Mesothelial cell of epicardium (in vitro differentiated cells): ENCODE measurements at places on chromosomes 16 and 17. TPM values are rescaled to one million over a fixed set of nuclear protein-coding genes. Genes with fewer than 3 reads are reported as not detected.

GRCh38 chr16:89764711-89765201, 43.4 kb downstream of the ZNF276 start:
- H3K27me3 ChIP-seq: no peaks in the 10 kb centered on the region
- DNase-seq: no peak
- peaks cover 16% of the 10 kb centered on the region for H3K36me3 ChIP-seq
- no peak overlapping the region for H3K27ac ChIP-seq
- no peak overlapping the region for H3K4me3 ChIP-seq

CFAP52 gene
- not detected in 3 replicates for total RNA-seq

TBC1D3K gene
- total RNA-seq: not detected in 3 replicates

- H3K36me3 ChIP-seq: no peaks in the 10 kb centered on the region
- H3K4me1 ChIP-seq: peaks cover 19% of the 10 kb centered on the region
- peak overlapping the region; percentile 79 for H3K4me3 ChIP-seq
- DNase-seq: peak; percentile 52
- peak overlapping the region; percentile 91 for H3K27ac ChIP-seq
Measured at GRCh38 chr16:57091200-57091974, 996 bp upstream of the CPNE2 start.

DNA sequence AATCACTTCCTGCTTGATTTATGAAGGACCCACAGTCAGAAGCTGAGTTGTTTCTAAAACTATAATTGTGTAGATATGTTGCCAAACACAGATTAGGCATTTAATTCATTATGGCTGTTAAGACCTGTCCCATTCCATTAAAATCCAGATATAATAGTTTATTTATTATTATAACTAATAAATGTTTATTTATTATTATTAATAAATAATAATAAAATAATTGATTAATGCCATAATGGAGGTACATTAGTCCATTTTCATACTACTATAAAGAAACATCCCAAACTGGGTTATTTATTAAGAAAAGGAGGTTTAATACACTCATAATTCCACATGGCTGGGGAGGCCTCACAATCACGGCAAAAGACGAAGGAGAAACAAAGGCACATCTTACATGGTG, 1240.9 kb downstream of the CDH11 start:
- DNase-seq: no peak
- no peak overlapping the region for H3K27ac ChIP-seq
- H3K4me3 ChIP-seq: no peak overlapping the region
- H3K36me3 ChIP-seq: no peaks in the 10 kb centered on the region
- H3K27me3 ChIP-seq: no peaks in the 10 kb centered on the region
- H3K4me1 ChIP-seq: no peaks in the 10 kb centered on the region

GRCh38 chr17:10051112-10051511, 146.0 kb upstream of the RCVRN start:
- peaks cover 5% of the 10 kb centered on the region for H3K4me1 ChIP-seq
- no peaks in the 10 kb centered on the region for H3K27me3 ChIP-seq
- H3K27ac ChIP-seq: no peak overlapping the region
- H3K36me3 ChIP-seq: no peaks in the 10 kb centered on the region
- DNase-seq: no peak
- no peak overlapping the region for H3K4me3 ChIP-seq

GRCh38 chr17:10984220-10984619, 146.3 kb upstream of the PIRT start:
- H3K27me3 ChIP-seq: peaks cover 7% of the 10 kb centered on the region
- no peak overlapping the region for H3K4me3 ChIP-seq
- DNase-seq: no peak
- no peak overlapping the region for H3K27ac ChIP-seq
- no peaks in the 10 kb centered on the region for H3K36me3 ChIP-seq
- H3K4me1 ChIP-seq: no peaks in the 10 kb centered on the region

EVI2B gene
- total RNA-seq: not detected in 3 replicates

- no peaks in the 10 kb centered on the region for H3K27me3 ChIP-seq
- H3K4me1 ChIP-seq: no peaks in the 10 kb centered on the region
Measured at GRCh38 chr16:87330646-87331045, 13.5 kb upstream of the C16orf95 start.

CNGB1 gene
- total RNA-seq: 0.07 to 0.27 TPM (median 0.14 TPM) in 3 replicates

- peaks cover 19% of the 10 kb centered on the region for H3K4me1 ChIP-seq
- peaks cover 51% of the 10 kb centered on the region for H3K27me3 ChIP-seq
- H3K27ac ChIP-seq: no peak overlapping the region
- no peaks in the 10 kb centered on the region for H3K36me3 ChIP-seq
Measured at GRCh38 chr17:12664894-12665262, 812 bp upstream of the MYOCD start.

DNA sequence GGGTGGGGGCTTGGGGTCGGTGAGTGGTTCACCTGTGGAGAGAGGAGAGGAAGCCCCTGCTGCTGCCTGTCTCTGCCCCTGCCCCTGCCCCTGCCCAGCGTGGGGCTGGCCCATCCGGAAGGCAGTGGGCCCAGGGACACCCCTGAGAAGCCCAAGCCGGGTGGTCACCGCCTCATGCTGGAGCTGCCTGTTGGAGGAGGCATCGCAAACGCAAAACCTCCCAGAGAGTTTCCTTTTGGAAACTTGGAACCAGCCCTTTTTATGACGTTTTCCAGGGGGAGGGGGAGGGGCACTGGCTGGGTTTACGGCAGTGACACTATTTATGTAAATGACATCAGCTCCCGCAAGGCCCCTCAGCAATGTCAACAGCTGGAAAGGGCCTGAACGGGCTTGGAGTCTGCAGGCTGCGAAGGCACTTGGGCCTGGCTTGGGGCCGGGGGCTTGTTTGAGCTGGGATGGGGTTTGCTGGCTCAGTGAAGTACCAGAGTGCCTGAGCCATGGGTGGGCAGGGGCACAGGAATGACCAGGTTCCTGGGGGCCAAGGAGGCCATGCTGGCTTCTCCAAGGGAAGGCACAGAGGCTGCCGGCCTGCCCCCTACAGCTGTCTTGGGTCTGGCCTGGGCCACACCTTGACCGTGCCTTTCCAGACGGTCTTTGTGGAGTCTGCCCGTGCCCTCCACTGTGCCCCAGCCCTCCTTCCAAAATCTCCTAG, 219.5 kb downstream of the NTN1 start:
- peak overlapping the region; percentile 75 for H3K27ac ChIP-seq
- H3K27me3 ChIP-seq: peaks cover 10% of the 10 kb centered on the region
- H3K4me1 ChIP-seq: peaks cover 17% of the 10 kb centered on the region
- H3K4me3 ChIP-seq: peak overlapping the region; percentile 49
- DNase-seq: no peak

HOXB8 gene
- total RNA-seq: 75.7 to 82.4 TPM (median 78.8 TPM) in 3 replicates

CIBAR2 gene
- total RNA-seq: not detected in 3 replicates

- H3K4me3 ChIP-seq: no peak overlapping the region
- H3K4me1 ChIP-seq: no peaks in the 10 kb centered on the region
- peaks cover 24% of the 10 kb centered on the region for H3K36me3 ChIP-seq
Measured at GRCh38 chr17:37527249-37527851, 37.7 kb downstream of the DUSP14 start.

- peaks cover 1% of the 10 kb centered on the region for H3K36me3 ChIP-seq
- H3K4me1 ChIP-seq: peaks cover 33% of the 10 kb centered on the region
- H3K27ac ChIP-seq: peak overlapping the region; percentile 95
- H3K27me3 ChIP-seq: no peaks in the 10 kb centered on the region
- peak overlapping the region; percentile 93 for H3K4me3 ChIP-seq
Measured at GRCh38 chr17:81295676-81296381, 722 bp upstream of the SLC38A10 start.

GRCh38 chr16:83742124-83742899, 65.5 kb upstream of the HSBP1 start:
- no peaks in the 10 kb centered on the region for H3K4me1 ChIP-seq
- no peak for DNase-seq
- no peaks in the 10 kb centered on the region for H3K36me3 ChIP-seq
- peak overlapping the region; percentile 12 for H3K27ac ChIP-seq
- no peak overlapping the region for H3K4me3 ChIP-seq
- no peaks in the 10 kb centered on the region for H3K27me3 ChIP-seq

GRCh38 chr17:65677932-65678331, 116.5 kb upstream of the AXIN2 start:
- H3K36me3 ChIP-seq: peaks cover 2% of the 10 kb centered on the region
- no peaks in the 10 kb centered on the region for H3K27me3 ChIP-seq
- H3K27ac ChIP-seq: no peak overlapping the region

PRCD gene
- total RNA-seq: 8.7 to 9.9 TPM (median 9.9 TPM) in 3 replicates

DNA sequence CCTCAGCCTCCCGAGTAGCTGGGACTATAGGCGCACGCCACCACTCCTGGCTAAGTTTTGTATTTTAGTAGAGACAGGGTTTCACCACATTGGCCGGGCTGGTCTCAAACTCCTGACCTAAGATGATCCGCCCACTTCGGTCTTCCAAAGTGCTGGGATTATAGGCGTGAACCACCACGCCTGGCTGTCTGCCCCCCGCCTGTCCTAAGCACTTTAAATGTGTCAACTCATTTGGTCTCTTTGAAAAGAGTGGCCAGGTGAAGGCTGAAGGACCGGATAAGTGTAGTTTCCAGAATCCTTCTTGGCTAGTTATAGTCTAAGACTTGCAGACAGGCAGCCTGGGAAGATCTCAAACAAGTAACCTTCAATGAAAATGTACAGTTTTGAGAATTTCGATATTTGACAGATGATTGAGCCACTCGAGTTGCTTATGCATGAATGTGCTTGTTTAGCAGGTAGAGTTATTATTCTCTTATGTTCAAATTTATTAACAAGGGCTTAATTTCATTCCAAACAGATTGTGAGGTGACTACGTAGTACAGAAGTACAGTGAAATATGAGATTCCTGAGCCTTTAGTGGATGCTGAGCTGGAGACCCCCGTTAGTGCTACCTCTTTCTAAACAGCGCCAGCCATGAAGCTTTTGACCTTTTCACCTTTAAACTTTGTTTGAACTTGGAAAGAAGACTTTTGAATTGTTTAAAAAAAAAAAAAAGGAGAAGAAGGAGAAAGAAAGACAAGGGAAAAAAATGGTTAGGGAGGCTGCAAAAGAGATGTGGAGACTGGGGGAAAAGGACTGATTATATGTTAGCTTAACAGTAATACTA, 164.4 kb upstream of the TBX2 start:
- peak overlapping the region; percentile 95 for H3K27ac ChIP-seq
- no peak for DNase-seq
- peak overlapping the region; percentile 18 for H3K4me3 ChIP-seq
- no peaks in the 10 kb centered on the region for H3K27me3 ChIP-seq

DPEP1 gene
- 0.36 to 0.47 TPM (median 0.38 TPM) in 3 replicates for total RNA-seq

POLR3K gene
- total RNA-seq: 8.7 to 9.2 TPM (median 9.1 TPM) in 3 replicates

NAA38 gene
- 63.9 to 67.2 TPM (median 66.4 TPM) in 3 replicates for total RNA-seq

GRCh38 chr17:66684261-66684660, 150.7 kb upstream of the CACNG5 start:
- H3K36me3 ChIP-seq: peaks cover 6% of the 10 kb centered on the region
- DNase-seq: no peak
- H3K27ac ChIP-seq: no peak overlapping the region
- H3K27me3 ChIP-seq: peaks cover 3% of the 10 kb centered on the region
- no peak overlapping the region for H3K4me3 ChIP-seq

DNA sequence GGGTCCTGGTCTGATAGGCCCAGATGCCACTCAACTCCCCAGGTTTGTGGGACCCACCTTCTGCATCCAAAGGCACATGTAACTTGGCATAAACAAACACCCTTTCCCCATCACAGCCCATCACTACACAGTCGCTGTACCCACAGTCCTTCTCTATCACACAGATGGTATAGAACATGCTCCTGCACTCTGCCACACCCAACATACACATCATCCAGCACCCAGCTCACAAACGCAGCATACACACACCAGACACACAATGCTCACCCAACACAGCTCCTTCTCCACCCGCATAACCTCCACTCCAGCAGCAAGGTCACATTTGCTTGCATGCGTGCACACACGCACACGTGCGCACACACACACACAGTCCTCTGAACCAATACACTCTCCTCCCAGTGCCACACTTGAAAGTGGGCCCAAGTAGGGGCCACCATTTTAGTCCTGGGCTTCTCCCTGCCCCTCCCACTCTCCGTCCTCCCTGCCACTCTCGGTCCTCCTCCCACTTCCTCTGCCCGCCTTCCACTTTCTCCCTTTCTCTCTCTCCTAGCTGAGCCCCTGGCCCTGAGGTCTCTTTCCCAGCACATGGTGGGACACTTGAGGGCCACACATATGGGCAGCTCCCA, 8.5 kb upstream of the TMEM92 start:
- H3K36me3 ChIP-seq: no peaks in the 10 kb centered on the region
- peak overlapping the region; percentile 92 for H3K27ac ChIP-seq
- no peaks in the 10 kb centered on the region for H3K27me3 ChIP-seq

GRCh38 chr17:48352630-48353029, 77.4 kb downstream of the SKAP1 start:
- peaks cover 3% of the 10 kb centered on the region for H3K27me3 ChIP-seq
- peaks cover 9% of the 10 kb centered on the region for H3K4me1 ChIP-seq
- no peak overlapping the region for H3K27ac ChIP-seq
- H3K4me3 ChIP-seq: no peak overlapping the region
- H3K36me3 ChIP-seq: peaks cover 1% of the 10 kb centered on the region

IRF8 gene
- total RNA-seq: 5.8 to 7.8 TPM (median 5.8 TPM) in 3 replicates

DNA sequence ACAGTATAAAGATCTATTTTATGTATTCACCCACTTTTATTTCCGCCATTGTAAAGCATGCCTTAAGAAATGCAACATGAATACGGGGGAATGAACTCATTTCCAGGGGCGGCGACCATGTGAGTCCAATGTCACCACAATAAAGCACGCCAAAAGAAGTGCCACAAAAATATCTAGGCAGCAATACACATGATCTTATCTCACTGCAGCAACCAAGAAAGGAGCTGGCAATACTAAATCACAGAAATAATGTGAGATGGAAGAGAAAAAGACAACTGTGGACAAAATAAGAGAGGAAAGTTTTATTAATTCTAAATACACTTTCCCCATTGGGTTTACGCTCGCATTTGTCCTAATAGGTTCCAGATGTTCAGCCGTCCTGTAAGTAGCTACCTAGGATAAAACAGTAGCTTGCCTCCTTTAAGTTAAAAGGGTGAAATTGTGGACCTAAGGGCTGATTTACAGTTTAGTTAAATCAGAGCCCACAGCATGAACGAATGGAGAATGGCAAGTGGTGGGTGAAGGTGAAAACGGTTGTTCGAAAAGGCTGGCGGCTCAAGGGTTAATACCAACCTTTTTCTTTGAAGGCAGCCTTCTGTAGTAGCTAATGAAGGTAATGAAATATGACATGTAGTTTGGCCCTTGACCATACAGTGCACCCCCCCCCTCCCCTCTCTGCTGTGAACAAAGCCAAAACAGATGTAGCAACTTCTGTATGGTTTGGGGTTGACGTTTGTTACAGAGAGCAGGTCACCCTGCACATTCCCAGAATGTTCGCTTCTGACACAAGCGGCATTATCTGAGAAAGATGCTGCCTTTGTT, 504.2 kb upstream of the PSMD7 start:
- no peak for DNase-seq
- H3K27me3 ChIP-seq: peaks cover 6% of the 10 kb centered on the region
- no peaks in the 10 kb centered on the region for H3K36me3 ChIP-seq
- H3K4me1 ChIP-seq: peaks cover 13% of the 10 kb centered on the region

GRCh38 chr16:88499292-88499691, 46.2 kb downstream of the ZFPM1 start:
- peaks cover 2% of the 10 kb centered on the region for H3K36me3 ChIP-seq
- peaks cover 28% of the 10 kb centered on the region for H3K4me1 ChIP-seq
- no peak overlapping the region for H3K4me3 ChIP-seq
- no peak for DNase-seq
- H3K27ac ChIP-seq: no peak overlapping the region

DNA sequence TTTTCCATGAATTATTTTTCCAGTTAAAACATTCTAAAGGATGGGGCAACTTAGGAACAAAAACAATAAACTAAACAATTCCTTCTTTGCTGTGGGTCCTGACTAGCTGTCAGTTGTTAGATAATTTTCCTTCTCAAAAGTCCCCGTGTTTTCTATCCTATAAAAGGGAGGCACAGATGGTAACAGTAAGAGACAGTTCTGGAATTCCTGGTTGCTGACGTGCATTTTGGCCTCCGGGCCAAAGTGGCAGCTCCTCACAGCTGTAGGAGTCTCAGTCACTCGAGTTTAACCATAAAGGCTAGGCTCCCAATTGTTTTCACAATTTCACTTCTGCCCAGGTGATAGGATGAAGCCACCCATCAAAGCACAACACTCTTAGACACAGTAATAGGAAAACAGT, 77.0 kb upstream of the ZNF423 start:
- no peak overlapping the region for H3K4me3 ChIP-seq
- peak overlapping the region; percentile 81 for H3K27ac ChIP-seq
- DNase-seq: no peak
- H3K4me1 ChIP-seq: peaks cover 14% of the 10 kb centered on the region
- H3K27me3 ChIP-seq: peaks cover 14% of the 10 kb centered on the region

CUEDC1 gene
- 37.0 to 38.7 TPM (median 37.8 TPM) in 3 replicates for total RNA-seq

CCL7 gene
- not detected in 3 replicates for total RNA-seq
